ENCODE measurements at places on chromosomes 1 and 21. TPM values are rescaled to one million over a fixed set of nuclear protein-coding genes. Genes with fewer than 3 reads are reported as not detected.

Gene IVL
- not detected for polyA plus RNA-seq

Gene POU3F1
- polyA plus RNA-seq, result 0.32 TPM

Gene TDRD10
- polyA plus RNA-seq, result not detected

Gene NUDT4B
- 8.7 TPM for polyA plus RNA-seq

Gene DISC1
- 1.3 TPM for polyA plus RNA-seq

Gene ATG4C
- 29.2 TPM for polyA plus RNA-seq

Gene RNF186
- not detected for polyA plus RNA-seq

Gene VAV3
- 24.8 TPM for polyA plus RNA-seq

Gene FCER1A
- polyA plus RNA-seq, result 0.70 TPM

Gene FAM72A
- polyA plus RNA-seq, result 0.64 TPM

Gene RGSL1
- 0.13 TPM for polyA plus RNA-seq
